ENCODE measurements at places on chromosomes 6 and 20. TPM values are rescaled to one million over a fixed set of nuclear protein-coding genes. Genes with fewer than 3 reads are reported as not detected.

Gene EFHC1
- total RNA-seq: 4.5 TPM

Gene ASIP
- total RNA-seq: not detected

Gene TRIM15
- not detected for total RNA-seq

Gene TBC1D32
- total RNA-seq: 11.8 TPM

Gene GNAS
- total RNA-seq: 855 TPM

Gene RCAN2
- 0.18 TPM for total RNA-seq

DNA sequence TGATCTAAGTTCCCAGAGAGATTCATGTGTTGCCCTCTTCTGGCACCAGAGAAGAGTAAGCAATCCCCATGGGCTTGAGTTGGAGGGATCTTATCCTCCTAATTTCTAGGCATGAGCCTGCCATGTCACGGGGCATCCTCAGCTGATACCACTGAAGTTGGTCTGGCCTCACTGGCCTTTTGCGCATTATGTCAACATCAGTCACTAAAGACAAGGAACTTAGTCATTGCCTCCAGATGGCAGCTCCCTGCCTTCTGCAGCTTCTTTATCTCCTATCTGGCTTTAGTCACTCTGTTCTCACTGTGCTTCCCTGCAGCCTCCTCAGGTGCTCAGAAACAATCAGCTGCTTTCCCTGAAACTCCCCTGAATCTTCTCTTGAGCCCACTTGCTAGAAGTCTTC is 312.2 kb downstream of the ADGRG6 start:
- no peak overlapping the region for H3K27ac ChIP-seq
- no peaks in the 10 kb centered on the region for H3K36me3 ChIP-seq

GRCh38 chr6:20332441-20333006 is 69.2 kb upstream of the E2F3 start:
- H3K36me3 ChIP-seq: no peaks in the 10 kb centered on the region
- no peak overlapping the region for H3K27ac ChIP-seq
- peaks cover 9% of the 10 kb centered on the region for H3K4me1 ChIP-seq
- H3K27me3 ChIP-seq: no peaks in the 10 kb centered on the region

- DNase-seq: no peak
- peaks cover 6% of the 10 kb centered on the region for H3K27me3 ChIP-seq
- H3K36me3 ChIP-seq: no peaks in the 10 kb centered on the region
- H3K4me1 ChIP-seq: peaks cover 30% of the 10 kb centered on the region
- no peak overlapping the region for H3K27ac ChIP-seq
Observed at GRCh38 chr6:149967591-149967990, 3.8 kb downstream of the ULBP1 start.

- no peak overlapping the region for H3K27ac ChIP-seq
- H3K4me3 ChIP-seq: no peak overlapping the region
- no peaks in the 10 kb centered on the region for H3K27me3 ChIP-seq
- DNase-seq: no peak
- peaks cover 26% of the 10 kb centered on the region for H3K4me1 ChIP-seq
Observed at GRCh38 chr20:40754339-40754943, 65.4 kb upstream of the MAFB start.

DNA sequence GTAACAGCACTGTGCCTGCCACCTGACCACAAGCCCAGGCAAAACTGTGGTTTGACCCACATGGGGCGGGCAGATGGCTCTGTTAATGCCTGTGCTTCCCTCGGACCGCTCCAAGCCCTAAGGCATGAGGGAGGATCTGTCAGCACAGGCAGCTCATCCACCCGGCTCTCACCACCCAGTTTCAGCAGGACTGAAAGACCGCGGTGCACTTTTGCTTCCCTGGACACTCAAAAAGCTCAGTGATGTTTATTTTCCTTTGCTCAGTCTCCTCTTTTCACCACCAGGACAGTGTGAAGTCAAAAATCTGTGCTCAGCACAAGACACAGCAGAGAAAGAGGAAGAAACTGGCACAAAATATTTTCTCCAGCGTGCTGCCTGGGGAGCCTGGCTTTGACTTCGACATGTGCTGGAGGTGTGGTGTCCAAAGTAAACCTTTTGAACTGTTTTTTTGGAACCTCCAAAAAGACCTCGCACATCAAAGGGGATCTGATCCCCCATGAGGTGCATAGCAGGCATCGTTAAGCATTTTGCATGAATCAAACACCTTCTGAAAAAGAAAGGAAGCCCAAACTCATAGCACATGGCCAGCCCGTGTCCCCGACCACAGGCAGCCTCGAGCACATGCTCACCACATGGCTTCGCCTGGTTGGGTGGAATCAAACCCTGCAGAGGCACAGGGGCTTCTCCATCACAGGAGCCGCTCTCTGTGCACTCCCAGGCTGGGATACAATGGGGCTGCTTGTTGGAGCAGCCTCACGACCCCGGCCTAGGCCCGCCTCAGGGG is 441.7 kb upstream of the JARID2 start:
- H3K27ac ChIP-seq: no peak overlapping the region
- H3K27me3 ChIP-seq: no peaks in the 10 kb centered on the region
- no peaks in the 10 kb centered on the region for H3K36me3 ChIP-seq
- no peaks in the 10 kb centered on the region for H3K4me1 ChIP-seq
- H3K4me3 ChIP-seq: no peak overlapping the region

DNA sequence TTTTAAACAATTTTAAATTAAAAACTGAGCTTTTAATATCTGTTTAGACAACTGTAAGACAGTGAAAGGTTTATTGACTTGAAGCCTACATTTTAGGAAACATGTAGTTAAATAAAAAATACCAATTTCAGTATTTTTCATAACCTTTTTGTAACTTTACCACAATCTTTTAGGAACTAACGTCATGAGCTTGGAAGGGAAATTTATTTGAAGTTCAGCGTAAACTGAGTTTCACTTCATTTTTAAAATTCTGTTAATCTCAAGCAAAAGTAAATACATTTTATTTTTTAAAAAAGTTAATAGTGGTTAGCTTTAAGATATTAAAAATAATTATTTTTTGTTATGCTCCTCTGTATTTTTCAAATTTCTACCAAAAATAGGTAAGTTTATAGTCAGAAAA is 5.5 kb downstream of the CST7 start:
- peaks cover 5% of the 10 kb centered on the region for H3K36me3 ChIP-seq
- no peaks in the 10 kb centered on the region for H3K4me1 ChIP-seq
- no peak overlapping the region for H3K4me3 ChIP-seq
- DNase-seq: no peak
- no peaks in the 10 kb centered on the region for H3K27me3 ChIP-seq

- no peak overlapping the region for H3K27ac ChIP-seq
- H3K4me1 ChIP-seq: no peaks in the 10 kb centered on the region
- DNase-seq: no peak
- H3K36me3 ChIP-seq: peaks cover 31% of the 10 kb centered on the region
Observed at GRCh38 chr20:36523341-36523740, 18.0 kb upstream of the MYL9 start.

GRCh38 chr6:79841577-79842375 is 105.6 kb downstream of the ELOVL4 start:
- no peaks in the 10 kb centered on the region for H3K27me3 ChIP-seq
- no peak overlapping the region for H3K27ac ChIP-seq

- H3K36me3 ChIP-seq: no peaks in the 10 kb centered on the region
- no peak overlapping the region for H3K4me3 ChIP-seq
- peaks cover 2% of the 10 kb centered on the region for H3K4me1 ChIP-seq
- H3K27ac ChIP-seq: no peak overlapping the region
- DNase-seq: no peak
- H3K27me3 ChIP-seq: peaks cover 13% of the 10 kb centered on the region
Observed at GRCh38 chr20:49575551-49576060, 7.7 kb upstream of the PTGIS start.

DNA sequence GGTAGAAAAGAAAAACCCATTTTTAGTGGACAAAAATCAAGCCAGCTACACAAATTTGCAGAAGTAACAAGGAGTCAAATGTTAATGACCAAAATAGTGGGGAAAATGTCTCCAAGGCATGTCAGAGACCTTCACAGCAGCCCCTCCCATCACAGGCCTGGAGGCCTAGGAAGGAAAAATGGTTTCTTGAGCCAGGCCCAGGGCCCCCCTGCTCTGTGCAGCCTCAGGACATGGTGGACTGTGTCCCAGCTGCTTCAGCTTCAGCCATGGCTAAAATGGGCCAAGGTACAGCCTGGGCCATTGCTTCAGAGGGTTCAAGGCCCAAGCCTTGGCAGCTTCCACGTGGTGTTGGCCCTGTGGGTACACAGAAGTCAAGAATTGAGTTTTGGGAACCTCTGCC is 82.5 kb upstream of the CLVS2 start:
- no peaks in the 10 kb centered on the region for H3K4me1 ChIP-seq
- DNase-seq: no peak

DNA sequence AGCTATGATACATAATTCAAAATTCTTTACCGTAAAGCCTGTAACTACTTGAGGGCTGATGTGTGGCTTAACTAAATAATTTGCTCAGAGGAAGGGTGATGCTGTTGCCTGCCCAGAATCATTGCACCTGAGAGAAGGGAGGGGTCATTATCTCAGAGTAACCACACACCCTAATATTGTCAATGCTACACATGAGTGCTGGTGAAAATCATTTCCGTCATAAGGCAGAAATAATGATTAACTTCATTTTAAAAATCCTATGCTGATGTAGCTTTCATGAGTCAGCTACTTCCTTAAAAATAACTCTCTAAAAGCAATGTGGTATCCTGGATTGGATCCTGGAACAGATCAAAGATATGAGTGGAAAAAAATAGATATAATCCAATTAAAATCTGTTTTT is 146.4 kb upstream of the FAM83B start:
- no peak for DNase-seq
- no peak overlapping the region for H3K27ac ChIP-seq
- no peak overlapping the region for H3K4me3 ChIP-seq
- H3K27me3 ChIP-seq: no peaks in the 10 kb centered on the region

DNA sequence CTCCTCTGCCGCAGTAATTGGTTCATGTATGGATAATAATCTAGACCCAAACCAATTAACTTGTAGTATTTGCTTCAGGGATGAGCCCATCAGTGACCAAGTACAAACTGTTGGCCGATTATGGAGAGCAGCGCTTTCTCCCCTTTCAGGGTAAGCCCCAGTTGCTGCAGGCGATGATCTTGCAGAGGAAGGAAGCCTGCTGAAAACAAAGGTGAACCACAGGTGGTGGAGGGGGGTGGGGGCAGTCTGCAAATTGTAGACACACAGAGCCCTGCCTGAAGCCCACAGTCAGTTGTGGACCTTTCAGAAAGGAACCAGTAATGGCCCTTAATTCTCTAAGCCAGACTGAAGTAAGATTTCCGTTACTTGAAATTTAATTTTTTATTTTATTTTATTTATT is 167.9 kb upstream of the JARID2 start:
- no peak overlapping the region for H3K27ac ChIP-seq
- DNase-seq: no peak
- H3K27me3 ChIP-seq: peaks cover 2% of the 10 kb centered on the region
- H3K36me3 ChIP-seq: no peaks in the 10 kb centered on the region

DNA sequence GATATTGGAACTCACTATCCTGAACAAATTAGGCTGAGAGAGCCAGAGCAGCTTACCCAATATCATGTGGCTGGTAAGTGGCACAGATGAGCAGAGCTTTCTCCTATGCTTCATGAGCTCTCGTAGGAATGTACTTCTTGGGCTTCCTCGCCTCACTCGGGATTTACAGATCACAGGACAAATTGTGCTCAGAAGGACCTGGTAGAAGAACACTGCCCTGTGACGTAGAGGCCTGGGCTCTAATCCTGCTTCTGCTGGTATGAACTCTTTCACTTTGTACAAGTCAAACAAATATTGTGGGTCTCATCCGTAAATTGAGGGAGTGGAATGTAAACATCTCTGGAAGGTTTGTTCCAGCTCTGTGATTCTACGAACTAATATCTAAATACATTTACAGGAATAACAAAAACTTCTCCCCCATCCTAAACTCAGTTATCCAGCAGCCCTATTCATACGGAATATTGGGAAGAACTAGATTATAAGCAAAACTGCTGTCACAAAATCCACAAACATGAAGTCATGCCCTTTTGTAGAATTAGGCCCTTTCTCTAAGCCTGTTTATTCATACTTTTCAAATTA is 187.6 kb downstream of the CLIC5 start:
- H3K27ac ChIP-seq: no peak overlapping the region
- DNase-seq: no peak
- H3K36me3 ChIP-seq: no peaks in the 10 kb centered on the region
- H3K27me3 ChIP-seq: no peaks in the 10 kb centered on the region

- H3K27me3 ChIP-seq: no peaks in the 10 kb centered on the region
- no peak overlapping the region for H3K27ac ChIP-seq
- no peak for DNase-seq
Observed at GRCh38 chr6:134034478-134034877, 17.9 kb downstream of the SLC2A12 start.
